Kidney glomerular epithelial cell (primary cell): ENCODE measurements at places on chromosomes 11 and 22.
A peak's percentile ranks its signal among the peaks of the same experiment; 100 is the strongest.

- peak; percentile 14 for DNase-seq
Measured at GRCh38 chr11:57406337-57406904, 16.0 kb upstream of the PRG2 start.

- peak; percentile 63 for DNase-seq
Measured at GRCh38 chr11:702462-703461, 3.3 kb upstream of the EPS8L2 start.

- no peak for DNase-seq
Measured at GRCh38 chr11:9774591-9775397, 110.9 kb downstream of the SWAP70 start.

- no peak for DNase-seq
Measured at GRCh38 chr11:40513281-40513680, 946.2 kb downstream of the LRRC4C start.

- no peak for DNase-seq
Measured at GRCh38 chr11:119625206-119625978, 103.6 kb downstream of the NECTIN1 start.

DNA sequence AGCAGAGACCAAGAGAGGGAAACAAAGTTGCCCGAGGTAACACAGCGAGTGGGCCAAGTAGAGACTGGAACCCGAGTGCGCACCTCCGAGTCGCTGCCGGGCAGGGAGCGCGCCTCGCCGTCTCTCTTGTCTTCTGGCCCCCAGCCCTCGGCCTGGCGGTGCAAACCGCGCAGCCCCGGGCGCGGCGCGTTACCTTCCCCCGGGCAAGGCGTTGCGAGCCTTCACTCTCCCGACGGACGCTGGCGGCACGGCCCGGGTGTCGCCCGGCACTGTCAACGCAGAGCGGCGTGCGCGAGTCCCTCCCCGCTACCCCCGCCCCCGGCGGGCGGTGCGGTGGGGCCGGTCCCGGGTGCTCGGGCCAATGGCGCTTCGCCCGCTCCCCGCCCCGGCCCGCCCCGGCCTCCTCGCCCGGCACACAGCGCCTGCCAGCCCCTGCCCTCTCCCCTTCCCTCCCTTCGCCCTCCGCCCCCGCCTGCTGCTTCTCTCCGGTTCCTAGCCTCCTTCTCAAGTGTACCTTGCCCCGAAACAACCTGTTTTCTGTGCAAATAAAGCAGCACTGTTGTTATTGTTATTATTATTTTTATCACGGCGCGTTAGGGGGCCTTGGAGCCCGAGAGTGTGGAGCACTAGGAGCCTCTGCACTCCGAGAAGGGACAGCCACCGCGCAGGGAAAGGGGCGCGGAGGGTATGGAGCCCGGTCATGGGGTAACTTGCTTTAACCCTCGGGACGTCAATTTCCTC lies at the start of gene SYTL2:
SYTL2 (minus strand) TSS at position 271 of the 741 bp plus-strand sequence. CDS start 53,416 bp downstream, outside the sequence.
- DNase-seq, result peak; percentile 41

DNA sequence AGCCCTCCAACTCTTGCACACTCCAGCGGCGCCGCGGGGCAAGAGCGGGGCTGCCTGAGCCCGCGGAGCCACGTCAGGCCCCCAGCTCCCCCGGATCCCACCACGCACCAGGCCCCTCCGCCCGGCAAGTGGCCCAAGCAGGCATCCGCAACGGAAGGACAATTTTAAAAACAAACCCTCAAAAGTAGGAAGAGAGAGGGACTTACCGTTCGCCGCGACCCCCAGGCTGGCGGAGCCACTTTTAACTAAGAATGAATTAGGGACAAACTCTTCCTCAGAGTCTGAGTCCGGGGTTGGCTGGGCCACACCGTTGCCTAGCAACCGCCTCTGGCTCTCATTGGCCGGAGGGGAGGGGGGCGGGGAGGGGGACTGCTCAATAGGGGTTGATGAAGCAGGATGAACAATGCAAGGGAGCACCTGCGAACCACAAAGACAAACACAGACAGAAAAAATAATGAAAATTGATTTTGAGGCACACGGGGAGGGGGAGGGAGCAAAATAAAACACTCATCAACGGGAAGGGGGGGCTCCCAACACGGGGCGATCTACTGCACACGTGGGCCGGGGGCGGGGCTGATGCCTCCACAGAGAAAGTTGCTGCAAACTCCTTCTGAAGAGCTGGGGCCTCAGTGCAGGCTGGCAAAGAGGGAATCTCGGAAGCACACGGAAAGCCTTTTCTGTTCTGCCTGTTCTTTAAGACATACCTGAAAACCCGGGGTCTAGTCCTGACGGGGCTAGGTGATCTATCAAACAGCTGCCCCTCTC lies 387.5 kb upstream of the NARS2 start:
- peak; percentile 28 for DNase-seq

- DNase-seq, result no peak
Measured at GRCh38 chr11:8720352-8720751, 37.8 kb downstream of the RPL27A start.

DNA sequence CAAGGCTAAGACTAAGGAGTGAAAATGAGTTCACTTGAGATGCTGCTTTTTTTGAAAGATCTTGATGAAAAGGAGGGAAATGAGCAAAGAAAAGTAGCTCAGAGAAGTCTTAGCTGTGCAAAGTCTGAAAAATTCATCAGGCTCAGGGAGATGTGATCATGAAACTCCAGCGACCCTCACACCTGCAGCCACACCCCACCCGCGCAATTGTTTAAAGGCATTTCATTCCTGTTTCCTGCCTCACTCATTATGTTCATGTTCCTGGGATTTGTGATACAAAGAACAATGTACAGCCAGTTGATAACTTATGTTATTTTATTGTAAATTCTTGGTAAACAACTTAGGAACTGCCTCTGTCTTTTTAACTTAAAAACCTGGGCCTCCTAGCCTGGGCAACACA lies 8.7 kb upstream of the GSTP1 start:
- no peak for DNase-seq
